ENCODE measurements at places on chromosomes 12 and 14. TPM values are rescaled to one million over a fixed set of nuclear protein-coding genes. Genes with fewer than 3 reads are reported as not detected.

- DNase-seq: no peak
Measured at GRCh38 chr12:116934908-116935705, 24.4 kb downstream of the FBXW8 start.

- peak; percentile 81 for DNase-seq
Measured at GRCh38 chr12:77010691-77011548, 54.4 kb downstream of the E2F7 start.

RTL1 gene
- total RNA-seq: not detected

DNA sequence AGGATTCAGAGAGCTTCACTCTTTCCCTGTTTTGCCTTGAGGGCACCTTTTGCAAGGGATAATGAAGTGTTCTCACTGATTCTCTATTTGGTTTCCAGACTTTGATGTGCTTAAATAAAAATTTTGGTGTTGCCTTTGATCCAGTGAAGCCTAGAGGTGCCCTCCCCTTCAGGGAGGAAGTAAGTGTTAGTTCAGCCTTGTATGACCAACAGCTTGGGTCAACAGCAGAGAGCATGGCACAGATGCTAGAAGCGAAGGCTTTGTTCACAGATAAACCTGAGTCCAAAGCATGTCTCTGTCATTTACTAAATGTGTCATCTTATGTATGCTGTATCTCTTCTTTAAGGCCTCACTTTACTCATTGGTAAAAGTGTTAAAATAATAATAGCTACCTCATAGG, 52.8 kb upstream of the STXBP6 start:
- no peak for DNase-seq

HOXC11 gene
- not detected for total RNA-seq

MFAP5 gene
- 13.5 TPM for total RNA-seq

DNA sequence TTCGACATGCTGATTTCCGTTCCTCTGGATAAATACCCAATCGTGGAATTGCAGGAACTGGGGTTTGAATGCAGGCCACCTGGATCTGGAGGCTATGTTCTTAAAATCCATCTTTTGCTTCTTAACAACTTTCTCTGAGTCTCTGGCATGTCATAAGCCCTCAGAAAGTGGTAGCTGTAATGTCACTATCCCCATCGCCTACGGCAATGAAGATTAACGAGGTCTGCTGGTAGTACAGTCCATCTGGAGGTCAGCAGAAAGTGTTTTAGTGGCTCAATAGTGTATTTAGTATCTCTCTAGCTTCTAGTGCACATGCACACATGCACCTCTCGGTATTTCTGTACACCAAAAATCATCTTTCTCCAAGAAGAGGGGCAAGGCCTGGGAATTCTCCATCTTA, 130.3 kb upstream of the NOS1 start:
- DNase-seq: no peak

LRRC10 gene
- 21.1 TPM for total RNA-seq

All from right cardiac atrium (tissue), 5 donors.